ENCODE measurements at places on chromosomes 7 and 10.

GRCh38 chr10:5343979-5344378, 20.8 kb upstream of the UCN3 start:
- DNase-seq = no peak

GRCh38 chr7:120539321-120539720, 266.3 kb downstream of the KCND2 start:
- no peak for DNase-seq

DNA sequence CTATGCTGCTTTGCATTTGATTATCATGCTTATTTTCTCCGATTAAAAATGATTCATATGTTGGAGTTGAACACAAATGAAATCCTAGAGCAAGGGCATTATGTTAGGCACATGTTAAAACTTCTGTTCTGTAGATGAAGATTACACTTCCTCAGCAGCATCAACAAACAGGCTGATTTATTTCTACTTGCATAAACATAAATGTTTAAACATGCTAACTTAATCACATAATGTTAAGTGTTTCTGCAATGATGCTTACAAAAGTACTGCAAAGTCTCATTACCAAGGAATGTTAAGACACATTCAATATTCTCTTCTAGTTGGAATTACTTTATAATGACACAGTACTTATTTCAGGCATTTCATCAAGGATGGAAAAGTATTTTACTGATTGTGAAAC, 770.8 kb downstream of the ANKRD7 start:
- DNase-seq = no peak

DNA sequence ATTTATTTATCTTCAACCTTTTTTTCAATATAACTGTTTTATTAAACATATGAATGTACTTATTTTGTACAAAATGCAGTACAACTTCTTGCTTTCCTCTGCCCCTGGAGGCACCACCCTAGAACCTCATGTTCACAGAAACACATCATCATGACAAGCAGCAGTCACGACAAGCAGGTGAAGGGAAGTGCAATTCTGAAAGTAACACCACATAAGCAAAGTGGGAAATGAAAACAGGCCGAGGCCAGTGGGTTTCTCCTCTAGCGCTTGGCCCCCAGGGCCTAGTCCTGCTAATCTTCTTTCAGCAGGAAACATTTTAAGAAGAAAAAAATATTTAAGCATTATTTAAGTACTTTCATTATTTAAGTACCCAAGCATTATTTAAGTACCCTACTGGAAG, 598.1 kb downstream of the SH2D4B start:
- no peak for DNase-seq

- DNase-seq = no peak
These were observed 30.5 kb upstream of the AUTS2 start for GRCh38 chr7:69567800-69568199.

- DNase-seq = peak; percentile 42
These were observed 192.9 kb downstream of the AUTS2 start for GRCh38 chr7:69790977-69791724.

GRCh38 chr10:84551437-84552120, 223.2 kb downstream of the CCSER2 start:
- DNase-seq = no peak

DNA sequence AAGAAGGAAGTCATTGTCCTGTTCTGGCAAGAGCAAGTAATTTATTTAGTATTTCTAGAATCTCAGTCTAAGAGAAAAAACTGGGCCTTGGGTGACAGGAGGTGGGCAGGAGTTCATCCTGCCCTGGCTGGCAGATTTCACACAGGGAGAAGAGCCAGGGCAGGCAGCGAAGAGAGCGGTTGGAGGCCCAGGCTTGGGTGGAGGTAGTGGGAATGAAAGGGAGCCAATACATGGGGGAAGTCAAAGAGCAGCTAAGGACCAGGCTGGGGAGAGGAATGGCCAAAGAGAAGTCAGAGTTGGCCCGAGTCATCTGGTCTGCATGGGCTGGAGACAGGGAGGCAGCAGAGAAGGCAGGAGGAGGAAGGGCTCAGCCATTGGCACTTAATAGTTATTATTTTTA, 51.4 kb downstream of the HECW1 start:
- DNase-seq = no peak

- no peak for DNase-seq
These were observed 152.1 kb downstream of the OAT start for GRCh38 chr10:124266468-124267230.

GRCh38 chr10:110495731-110496552, 1.8 kb upstream of the DUSP5 start:
- no peak for DNase-seq
